ENCODE measurements at places on chromosomes 3 and 15.

GRCh38 chr3:31142139-31142538 is 247.7 kb upstream of the GADL1 start:
- DNase-seq, result no peak

GRCh38 chr15:38085931-38086568 is 151.6 kb downstream of the TMCO5A start:
- no peak for DNase-seq

GRCh38 chr3:193174140-193174539 is 66.9 kb upstream of the PLAAT1 start:
- DNase-seq, result no peak

GRCh38 chr3:45487508-45487907 is 99.1 kb downstream of the LARS2 start:
- no peak for DNase-seq

- DNase-seq, result no peak
Observed at GRCh38 chr3:197547306-197548011, 8.3 kb downstream of the BDH1 start.

Measured in esophagus squamous epithelium (tissue), 5 donors.